ENCODE measurements at places on chromosomes 4 and X.
A peak's percentile ranks its signal among the peaks of the same experiment; 100 is the strongest.

- DNase-seq, result no peak
These were observed 13.2 kb downstream of the HTRA3 start for GRCh38 chr4:8282742-8283141.

DNA sequence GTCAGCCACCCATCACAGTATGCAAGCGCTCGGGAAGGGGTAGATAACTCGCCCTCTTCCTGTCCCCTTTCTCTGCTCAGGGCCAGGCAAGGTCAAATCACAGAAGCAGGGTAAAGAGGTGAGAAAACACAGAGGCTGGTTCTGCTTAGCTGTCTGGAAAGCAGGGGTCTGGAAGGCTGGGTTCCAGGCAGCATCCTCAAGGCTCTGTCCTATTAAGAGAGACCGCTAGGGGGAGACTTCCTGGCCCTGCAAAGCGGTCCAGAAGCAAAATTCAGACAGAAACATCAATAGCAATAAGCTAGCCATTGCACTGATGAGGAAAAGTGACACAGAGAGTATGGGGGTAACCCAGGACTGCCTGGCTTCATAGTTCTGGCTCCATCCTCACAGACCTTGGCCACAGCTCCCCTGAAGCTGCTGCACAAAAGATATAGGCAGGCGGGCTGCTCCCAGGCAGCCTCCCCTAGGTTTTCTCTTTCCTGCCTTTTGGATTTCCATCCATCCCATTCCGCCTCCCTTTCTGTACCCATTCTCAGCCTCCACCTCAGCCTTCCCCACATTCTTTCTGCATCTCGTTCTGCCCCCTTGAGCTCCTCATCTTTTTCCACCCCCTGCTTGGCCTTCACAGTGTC, 308.5 kb downstream of the EVC2 start:
- no peak for DNase-seq

GRCh38 chr4:113539408-113539807, 222.1 kb downstream of the CAMK2D start:
- DNase-seq, result no peak

- no peak for DNase-seq
These were observed 375.2 kb upstream of the CPEB2 start for GRCh38 chr4:14627038-14627437.

GRCh38 chrX:37993837-37994619, 12.3 kb upstream of the SYTL5 start:
- peak; percentile 2 for DNase-seq

DNA sequence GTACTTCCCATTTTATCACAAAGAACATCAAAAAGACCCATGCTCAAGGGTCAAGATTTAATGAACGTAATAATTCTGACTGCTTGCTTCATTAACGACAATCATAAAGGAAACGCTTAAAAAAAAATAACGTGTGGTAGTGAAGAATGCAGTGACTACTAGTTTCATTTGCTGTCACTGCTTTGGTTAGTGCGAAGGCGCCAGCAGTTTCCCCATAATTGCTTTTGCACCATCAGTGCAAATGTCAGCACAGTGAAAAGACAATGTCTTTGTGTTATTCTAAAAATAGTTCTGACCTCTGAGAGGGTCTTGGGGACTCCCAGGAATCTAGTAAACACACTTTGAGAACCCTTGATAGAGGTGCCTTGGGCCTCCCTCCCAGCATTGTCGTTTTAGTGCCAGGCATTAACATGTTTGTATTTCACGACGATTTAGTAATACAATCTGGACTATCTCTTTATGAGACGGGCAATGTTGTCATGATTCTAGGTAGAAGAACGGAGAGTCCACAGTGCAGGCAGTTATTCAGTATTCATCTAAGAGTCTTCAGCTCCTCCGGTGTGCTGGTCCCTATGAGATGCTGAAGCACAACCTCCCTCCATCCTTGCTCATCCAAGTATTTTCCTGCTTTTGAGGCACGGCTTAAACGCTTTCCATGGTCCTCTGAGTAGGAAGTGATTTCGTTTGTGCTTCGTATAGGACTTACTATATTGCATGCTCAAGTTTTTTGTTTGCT, 71.0 kb downstream of the AFF1 start:
- DNase-seq, result peak; percentile 58

GRCh38 chr4:148770848-148771247, 328.6 kb upstream of the NR3C2 start:
- no peak for DNase-seq

DNA sequence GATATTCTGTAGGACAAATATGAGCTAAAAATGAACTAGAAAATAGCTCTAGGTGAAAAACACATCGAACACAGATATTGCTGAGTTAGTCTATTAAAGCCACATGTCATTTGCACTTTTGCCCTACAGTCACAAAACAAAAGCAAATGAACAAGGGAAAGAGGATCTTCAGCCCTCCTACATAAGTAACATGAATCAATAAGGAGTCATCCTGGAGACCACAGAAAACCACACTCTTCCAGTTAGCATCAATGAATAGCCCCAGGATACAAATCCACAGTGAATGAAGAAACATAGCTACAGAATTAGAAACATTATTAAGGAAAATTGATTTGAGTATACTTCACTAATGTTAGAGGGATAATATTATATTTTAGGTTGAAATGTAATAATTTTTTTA, 311.4 kb downstream of the MAPK10 start:
- no peak for DNase-seq

DNA sequence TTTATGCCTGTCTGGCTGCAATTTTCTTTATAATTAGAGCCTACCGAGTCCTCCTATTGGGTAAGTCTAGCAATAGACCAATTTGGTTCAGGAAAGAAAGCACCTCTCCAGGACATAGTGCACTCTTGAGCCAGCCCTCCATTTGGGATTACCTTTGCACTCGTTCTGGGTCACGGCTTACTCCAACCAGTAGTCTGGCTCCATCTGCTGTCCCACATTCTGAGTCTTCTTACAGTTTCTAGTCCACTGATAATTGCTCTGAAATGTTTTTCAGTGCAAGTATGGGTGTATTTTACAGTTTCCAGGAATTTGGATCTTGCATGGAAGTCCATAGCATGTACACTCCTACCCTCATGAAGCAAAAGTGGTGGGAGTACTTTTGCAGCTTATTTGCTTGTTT, 34.8 kb upstream of the USP51 start:
- DNase-seq, result no peak

GRCh38 chrX:74924449-74925224, 615 bp downstream of the NEXMIF start:
- DNase-seq, result no peak

Data from CD14-positive monocyte (primary cell).